Activated CD4-positive, alpha-beta T cell treated with anti-CD3 and anti-CD28 coated beads for 48 hours (primary cell): ENCODE measurements at places on chromosomes 2 and 18.

DNA sequence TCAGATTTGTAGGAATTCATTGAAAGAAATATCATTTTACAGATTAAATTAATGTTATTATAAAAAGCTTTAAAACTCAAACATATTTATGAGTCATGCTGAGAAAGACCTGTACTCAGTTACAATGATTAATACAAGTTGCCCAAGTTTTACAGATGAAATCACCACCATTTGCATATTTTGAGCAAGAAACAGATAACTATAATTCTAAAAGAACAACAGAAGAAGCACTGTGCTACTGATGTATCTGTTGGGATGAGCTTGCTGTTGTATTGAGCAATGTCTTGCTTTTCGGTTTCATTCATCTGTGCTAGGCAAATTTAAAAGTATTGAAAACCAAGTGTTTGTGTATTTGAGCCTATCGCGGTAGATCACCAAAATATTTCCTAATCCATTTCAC is 1589.1 kb upstream of the ZEB2 start:
- no peak for DNase-seq

DNA sequence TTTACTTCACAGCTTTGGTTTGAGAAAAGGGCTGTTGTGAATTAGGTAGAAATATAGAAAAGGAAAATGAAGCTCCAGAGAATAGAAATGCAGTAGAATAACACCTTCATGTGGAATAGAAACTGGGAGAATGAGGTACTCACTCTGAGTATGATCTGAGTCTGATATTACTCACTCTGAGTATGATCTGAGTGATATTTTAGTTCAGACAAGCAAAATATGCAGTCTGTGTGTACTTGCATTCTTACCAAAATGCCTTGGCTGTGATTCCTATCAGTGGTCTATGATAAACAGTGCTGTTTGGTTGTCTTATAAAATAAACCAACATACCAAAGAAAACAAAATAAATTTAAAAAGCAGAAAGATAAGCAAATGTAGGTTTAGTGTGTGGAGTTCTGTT is 487.6 kb downstream of the THSD7B start:
- DNase-seq = no peak

GRCh38 chr2:94987074-94988020 is 38.2 kb upstream of the MAL start:
- no peak for DNase-seq

DNA sequence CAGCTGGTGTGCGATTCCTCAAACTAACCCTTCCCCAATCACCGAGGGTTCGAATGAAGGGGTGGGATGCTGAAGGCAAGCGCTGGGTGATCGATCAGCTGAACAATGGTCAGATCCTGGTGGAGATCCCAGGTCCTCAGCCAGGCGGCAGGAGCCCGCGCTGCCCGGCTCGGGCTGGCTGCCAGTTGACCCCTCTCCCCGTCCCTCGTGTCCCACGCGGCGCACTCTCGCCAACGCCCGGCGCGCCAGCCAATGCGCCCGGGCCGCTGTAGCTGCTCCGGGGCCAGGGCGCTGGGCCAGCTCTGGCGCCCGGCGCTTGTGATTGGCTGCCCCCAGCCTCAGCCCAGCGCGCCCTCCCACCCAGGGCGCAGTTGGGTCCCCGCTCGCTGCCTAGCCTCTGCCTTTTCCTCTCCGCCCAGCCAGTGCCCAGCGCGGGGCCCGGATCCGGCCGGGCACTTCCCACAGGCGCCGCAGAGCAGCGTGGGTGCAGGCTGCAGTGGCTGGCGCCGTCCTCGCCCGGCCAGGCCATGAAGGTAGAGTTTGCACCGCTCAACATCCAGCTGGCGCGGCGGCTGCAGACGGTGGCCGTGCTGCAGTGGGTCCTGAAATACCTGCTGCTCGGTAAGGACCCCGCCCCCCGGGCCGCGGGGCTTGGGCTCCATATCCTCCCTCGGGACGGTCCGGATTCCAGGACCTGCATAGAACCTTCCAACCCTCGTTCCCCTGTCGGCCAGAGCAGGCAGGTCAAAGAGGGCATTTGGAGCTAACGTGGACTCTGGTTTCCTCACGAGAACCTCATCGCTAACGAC is at the start of gene MOGAT1:
MOGAT1 (plus strand) TSS at position 400 of the 809 bp plus-strand sequence; CDS start at position 528, 128 bp downstream.
- DNase-seq = peak; percentile 6

- no peak for DNase-seq
These were observed 56.3 kb upstream of the ACVR1C start for GRCh38 chr2:157684940-157685466.

GRCh38 chr2:46311651-46312223 is 14.5 kb downstream of the EPAS1 start:
- no peak for DNase-seq

DNA sequence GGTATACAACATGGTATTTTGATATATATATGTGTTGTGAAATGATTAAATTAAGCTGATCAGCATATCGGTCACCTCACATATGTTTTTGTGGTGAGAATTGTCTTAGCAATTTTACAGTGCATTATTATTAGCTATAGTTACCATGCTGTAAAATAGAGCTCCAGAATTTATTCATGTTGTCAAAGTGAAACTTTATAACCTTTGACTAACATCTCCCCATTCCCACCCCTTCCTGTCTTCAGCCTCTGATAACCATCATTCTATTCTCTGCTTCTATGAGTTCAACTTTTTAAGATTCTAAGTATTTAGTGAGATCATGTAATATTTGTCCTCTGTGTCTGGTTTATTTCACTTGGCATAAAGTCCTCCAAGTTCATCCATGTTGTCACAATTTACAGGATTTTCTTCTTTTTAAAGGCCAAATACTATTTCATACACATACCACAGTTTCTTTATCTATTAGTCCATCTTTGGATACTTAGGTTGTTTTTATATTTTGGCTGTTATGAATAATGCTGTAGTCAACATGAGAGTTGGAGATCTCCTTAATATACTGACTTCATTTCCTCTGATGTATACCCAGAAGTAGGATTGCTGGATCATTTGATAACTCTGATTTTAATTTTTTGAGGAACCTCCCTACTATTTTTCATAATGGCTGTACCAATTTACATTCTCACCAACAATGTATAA is 30.3 kb downstream of the NCOA1 start:
- DNase-seq = no peak

DNA sequence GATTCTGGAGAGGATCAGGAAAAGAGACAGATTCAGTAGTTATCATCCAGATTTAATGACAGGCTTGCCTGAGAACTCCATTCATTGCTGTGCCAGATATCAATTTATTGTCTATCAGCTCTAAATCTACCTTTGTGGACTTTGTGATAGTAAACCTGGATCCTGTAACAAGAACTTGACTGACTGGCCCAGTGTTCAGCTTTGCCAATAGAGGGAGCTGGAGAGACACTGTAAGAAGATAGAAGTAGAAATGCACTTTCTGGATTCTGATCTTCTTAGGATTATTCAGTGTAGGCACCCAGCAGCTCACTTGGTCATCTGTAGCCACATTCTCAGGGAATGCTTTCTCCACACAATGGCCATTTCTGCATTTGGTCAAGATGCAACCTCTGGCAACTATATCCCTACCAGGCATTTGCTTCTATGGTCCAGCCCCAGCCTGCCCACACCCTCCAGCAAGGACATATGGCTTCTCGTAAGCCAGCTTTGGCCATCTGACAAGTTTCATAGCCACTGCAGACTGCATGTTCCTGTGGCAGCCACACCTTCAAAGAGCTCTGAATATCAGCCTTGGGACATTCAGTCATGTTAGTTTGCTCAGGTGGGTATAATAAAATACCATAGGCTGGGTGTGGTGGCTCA is 6.1 kb upstream of the SERPINB8 start:
- peak; percentile 63 for DNase-seq

DNA sequence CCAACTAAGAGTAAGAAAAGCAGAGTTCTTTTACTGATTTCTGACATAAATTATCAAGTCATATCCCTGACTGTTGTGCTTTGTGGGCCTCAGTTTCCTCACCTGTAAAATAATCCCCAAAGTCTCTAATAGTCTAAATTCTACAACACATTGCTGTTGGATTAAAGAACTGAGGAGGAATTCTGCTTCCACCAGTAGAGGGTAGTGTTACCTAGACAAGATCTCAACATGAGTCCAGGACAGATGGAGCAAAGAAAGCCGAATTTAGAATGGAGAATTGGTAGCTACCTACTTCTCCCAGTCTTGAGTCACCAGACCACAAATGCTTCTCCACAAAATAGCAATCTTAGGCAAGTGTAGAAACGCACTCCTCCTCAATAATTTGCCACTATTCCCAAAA is 462.5 kb upstream of the FSHR start:
- DNase-seq = no peak

DNA sequence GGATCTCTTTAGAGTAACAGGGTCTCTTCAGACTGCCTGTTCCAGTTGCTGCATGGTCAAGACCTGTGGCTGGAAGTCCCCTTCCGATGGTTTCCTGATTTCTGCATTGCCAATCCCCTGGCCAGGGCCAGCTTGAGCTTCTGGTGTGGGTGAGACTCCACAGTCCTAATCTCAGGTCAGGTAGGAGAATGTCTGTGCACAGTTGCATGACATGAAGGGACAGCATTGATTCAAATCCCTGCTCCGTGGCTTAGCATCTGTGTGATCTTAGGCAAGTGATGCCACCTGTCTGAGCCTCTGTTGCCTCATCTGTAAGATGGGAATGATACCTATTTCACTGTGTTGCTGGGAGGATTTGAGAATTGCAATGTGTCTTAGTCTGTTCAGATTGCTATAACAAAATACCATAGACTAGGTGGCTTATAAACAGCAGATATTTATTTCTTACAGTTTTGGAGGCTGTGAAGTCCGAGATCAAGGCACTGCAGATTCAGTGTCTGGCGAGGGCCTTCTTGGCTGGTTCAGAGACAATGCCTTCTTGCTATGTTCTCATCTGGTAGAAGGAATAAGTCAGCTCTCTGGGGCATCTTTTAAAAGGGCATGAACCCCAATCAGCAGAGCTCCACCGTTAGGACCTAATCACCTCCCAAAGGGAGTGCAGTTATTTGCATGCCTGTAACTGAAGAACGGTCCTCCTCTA is 66.2 kb downstream of the ATOH8 start:
- DNase-seq = no peak

- DNase-seq = no peak
These were observed 275.8 kb downstream of the FIGN start for GRCh38 chr2:163459986-163460385.

DNA sequence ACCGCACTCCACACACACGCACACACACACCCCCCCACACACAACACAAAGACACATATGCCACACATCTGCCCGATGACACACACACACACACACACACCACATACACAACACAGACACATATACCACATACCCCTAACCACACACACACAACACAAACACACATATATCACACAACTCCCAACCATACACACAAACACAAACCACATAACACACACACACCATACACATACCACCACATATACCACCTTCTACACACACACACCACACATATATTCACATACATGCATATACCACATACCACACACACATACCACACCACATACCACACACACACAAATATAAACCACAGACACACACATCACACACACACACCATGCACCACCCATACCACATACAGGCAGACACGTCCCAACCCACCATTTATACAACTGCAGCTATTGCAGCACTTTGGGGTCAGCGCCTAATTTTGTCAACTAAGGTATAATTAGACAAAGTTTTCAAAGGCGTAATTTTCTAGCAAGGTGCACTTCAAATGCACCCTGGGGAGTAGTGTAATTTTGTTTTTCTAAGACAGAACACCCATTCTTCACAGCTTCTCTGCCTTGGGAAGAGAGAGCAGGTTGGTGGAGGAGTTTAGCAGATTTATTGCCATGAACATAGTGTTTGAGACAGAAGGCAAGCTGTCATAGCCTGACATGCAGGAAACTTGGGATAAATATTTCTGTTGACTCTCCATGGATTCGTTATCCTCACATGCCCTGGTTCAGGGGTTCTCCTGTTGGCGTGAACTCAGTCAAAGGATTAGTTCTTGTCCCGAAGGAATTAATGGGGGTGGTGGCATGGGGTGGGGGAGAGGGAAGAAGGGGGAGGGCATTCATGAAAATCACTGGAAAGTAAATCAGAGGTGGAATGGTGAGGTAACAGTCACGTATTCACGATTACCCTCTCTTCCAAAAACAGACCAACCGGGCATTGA is 416.1 kb downstream of the LPIN1 start:
- DNase-seq = no peak

DNA sequence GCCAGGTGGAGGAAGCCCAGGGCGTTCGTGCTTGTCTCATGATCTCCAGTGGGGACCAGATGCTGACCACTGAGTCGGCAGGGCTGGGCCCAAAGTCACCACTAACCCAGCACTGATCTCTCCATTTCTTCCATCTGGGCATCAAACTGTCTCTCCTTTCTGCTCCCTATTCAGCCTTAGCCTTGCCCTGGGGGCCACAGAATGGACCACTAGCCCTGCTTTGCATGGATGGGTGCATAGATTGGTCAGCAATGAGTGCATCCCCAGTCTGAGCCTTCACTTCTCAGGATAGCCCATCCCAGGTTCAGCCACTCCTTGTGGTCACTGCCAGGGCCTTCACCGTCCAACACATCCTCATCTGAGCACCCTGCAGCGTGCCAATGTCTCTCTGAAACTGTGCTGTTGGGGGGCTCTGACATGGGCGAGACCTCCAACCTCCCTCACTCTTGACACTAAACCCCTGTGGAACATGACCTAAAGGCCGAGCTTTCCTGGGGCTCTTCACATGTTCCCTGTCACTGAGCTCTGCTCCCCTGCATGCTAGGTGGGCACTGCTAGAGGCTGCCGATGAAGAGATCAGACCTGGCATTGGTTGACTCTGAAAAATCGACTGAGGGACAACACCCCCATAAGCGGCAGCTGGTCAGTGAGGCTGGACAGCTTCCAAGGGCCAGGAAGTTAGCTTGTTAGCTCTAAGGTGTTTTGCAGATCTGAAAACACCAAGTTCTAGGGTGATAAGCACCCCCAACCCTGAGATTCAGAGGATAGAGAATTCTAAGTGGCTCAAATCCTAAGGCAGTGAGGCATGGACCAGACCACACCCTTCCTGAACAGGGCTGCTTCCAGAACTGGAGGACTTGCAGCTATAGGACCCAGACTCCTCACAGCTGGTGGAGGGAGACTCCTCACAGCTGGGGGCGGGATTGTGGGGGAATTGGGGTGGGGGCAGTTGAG is 61.7 kb downstream of the HS1BP3 start:
- no peak for DNase-seq
